ENCODE measurements at places on chromosomes 2 and 18. TPM values are rescaled to one million over a fixed set of nuclear protein-coding genes. Genes with fewer than 3 reads are reported as not detected.

TPRKB gene
- 16.2 TPM for total RNA-seq

UNC80 gene
- total RNA-seq = not detected

GKN2 gene
- total RNA-seq = not detected

DNA sequence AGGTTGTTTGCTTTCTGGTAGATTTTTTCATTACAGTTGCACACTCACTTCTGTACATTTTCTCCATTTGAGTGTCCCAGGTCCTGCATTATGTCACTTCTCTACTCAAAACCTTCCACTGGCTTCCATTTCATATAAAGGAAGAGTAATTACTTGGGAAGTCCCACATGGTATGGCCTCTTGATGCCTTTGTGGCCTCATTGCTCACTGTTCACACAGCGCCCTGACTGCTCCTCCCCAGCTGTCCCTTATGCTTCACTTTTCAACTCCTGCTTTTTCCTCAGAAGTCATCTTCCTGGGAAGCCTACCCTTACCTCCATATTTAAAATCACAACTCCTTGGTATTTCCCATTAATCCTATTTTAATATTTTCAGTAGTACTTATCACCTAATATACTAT is 24.7 kb downstream of the GULP1 start:
- no peak overlapping the region for H3K27ac ChIP-seq
- peaks cover 10% of the 10 kb centered on the region for H3K36me3 ChIP-seq
- no peak overlapping the region for H3K4me3 ChIP-seq
- H3K4me1 ChIP-seq = peaks cover 47% of the 10 kb centered on the region

DNA sequence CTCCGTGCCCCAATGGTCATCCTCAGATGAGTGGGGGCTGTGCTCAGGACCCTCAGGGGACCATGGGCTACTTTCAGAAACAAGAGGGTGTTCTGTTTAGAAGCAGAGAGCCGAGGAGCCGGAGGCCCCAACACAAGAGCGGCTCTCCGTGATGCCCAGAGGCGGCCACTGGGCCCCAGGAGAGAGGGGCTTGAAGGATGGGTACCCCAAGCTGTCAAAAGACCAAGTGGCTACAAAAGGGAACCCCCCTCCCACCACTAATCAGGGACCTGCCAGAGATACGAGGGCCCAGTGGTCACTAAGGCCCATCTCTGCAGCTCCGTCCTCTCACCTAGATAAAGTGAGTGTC is 93.6 kb downstream of the HDAC4 start:
- no peaks in the 10 kb centered on the region for H3K27me3 ChIP-seq
- peaks cover 26% of the 10 kb centered on the region for H3K4me1 ChIP-seq
- no peak overlapping the region for H3K27ac ChIP-seq

GRCh38 chr2:36587101-36587500 is 10.9 kb downstream of the FEZ2 start:
- no peak overlapping the region for H3K4me3 ChIP-seq
- no peaks in the 10 kb centered on the region for H3K27me3 ChIP-seq
- DNase-seq = no peak
- no peak overlapping the region for H3K27ac ChIP-seq
- H3K36me3 ChIP-seq = peaks cover 38% of the 10 kb centered on the region

- H3K4me3 ChIP-seq = no peak overlapping the region
- peaks cover 37% of the 10 kb centered on the region for H3K4me1 ChIP-seq
- H3K36me3 ChIP-seq = no peaks in the 10 kb centered on the region
- no peak for DNase-seq
Observed at GRCh38 chr2:236604575-236605344, 35.1 kb downstream of the ACKR3 start.

- no peak for DNase-seq
- H3K36me3 ChIP-seq = no peaks in the 10 kb centered on the region
- H3K27ac ChIP-seq = no peak overlapping the region
- no peak overlapping the region for H3K4me3 ChIP-seq
- no peaks in the 10 kb centered on the region for H3K27me3 ChIP-seq
- H3K4me1 ChIP-seq = no peaks in the 10 kb centered on the region
Observed at GRCh38 chr2:132652474-132652873, 17.5 kb downstream of the LYPD1 start.

DNA sequence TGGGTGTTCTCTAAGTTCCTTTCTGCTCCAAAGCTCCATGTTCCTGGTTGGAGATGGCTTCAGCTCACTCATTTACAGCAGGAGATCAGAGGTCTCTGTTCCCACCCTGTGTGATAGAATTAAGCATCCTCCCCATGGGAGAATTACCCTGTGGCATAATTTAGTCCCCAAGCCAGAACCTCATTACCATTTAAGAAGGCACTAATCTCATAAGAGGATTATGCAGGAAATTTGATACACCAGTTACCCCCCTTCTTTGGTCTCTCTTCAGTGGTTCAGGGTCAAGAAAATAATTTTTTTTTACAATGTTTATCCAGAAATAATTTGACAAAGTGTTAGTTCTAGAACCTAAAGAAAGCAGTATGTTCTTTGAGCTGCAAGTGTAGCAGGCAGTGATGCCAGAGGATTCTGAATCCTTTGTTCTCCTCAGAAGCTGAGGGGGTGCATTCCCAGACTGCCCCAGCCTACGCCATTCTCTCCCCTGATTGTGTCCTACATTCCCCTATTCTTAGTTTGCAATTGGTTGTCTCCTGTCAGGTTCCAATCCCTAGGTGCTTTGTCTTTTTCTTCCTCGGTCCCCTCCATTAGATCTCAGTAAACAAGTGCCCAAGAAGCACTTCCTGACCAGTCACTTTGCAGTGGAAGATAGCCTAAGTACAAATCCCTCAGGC is 163.6 kb downstream of the PRKCE start:
- no peaks in the 10 kb centered on the region for H3K27me3 ChIP-seq
- no peaks in the 10 kb centered on the region for H3K36me3 ChIP-seq
- no peak for DNase-seq
- no peak overlapping the region for H3K27ac ChIP-seq
- no peak overlapping the region for H3K4me3 ChIP-seq
